Body of pancreas (tissue), 4 donors: ENCODE measurements at places on chromosomes 1 and 21.

- H3K27ac ChIP-seq = peak overlapping the region; percentile 96
- peak overlapping the region; percentile 73 for H3K4me3 ChIP-seq
- peaks cover 25% of the 10 kb centered on the region for H3K4me1 ChIP-seq
These were observed 600 bp downstream of the CLK2 start for GRCh38 chr1:155272466-155273342.

- no peak for DNase-seq
- H3K36me3 ChIP-seq = no peaks in the 10 kb centered on the region
- no peaks in the 10 kb centered on the region for H3K27me3 ChIP-seq
- no peak overlapping the region for H3K4me3 ChIP-seq
- no peak overlapping the region for H3K27ac ChIP-seq
These were observed 40.2 kb upstream of the CYP4X1 start for GRCh38 chr1:46983166-46983829.

- DNase-seq = no peak
- no peaks in the 10 kb centered on the region for H3K4me1 ChIP-seq
- no peak overlapping the region for H3K4me3 ChIP-seq
- H3K27ac ChIP-seq = no peak overlapping the region
- H3K36me3 ChIP-seq = no peaks in the 10 kb centered on the region
These were observed 120.5 kb upstream of the DAB1 start for GRCh38 chr1:57544345-57544744.

DNA sequence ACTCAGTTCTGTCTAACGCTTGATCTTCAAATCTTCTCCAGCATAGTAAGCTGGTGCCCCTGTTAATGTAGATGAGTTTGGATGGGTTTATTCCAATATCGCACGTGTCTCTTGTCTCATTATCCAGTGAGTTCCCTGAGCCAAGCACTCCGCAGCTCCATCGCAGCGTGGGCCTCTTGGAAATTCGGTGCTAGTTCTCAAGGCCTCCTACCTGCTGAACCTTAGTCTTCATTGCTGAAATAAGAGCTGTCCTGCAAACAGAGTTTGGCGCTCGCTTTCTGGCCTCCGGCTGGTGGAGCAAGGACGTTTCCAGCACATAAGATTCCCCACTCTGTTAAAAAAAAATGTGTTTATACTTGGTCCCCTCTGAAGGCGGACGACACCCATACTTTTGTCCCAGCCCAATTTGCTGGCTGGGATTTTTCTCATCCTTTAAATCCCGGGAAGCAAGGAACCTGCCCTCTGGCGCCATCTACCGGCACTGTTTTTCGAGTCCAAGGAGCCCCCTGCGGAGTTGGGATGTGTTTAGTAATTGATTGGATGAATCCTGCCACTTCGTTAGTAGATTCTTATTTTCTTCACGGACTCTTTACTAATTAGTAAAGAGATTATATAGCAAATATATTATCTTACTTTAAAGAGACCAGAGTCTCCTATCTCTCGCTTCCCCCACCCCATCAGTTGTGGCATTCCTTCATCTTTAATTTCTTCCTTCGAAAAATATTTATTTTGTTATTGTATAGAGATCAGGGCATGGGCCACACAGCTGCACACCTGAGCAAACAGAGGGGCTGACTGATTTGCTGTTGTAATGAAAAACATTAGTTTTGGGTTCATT lies 14.7 kb downstream of the JUN start:
- H3K27me3 ChIP-seq = no peaks in the 10 kb centered on the region
- H3K27ac ChIP-seq = no peak overlapping the region
- H3K4me3 ChIP-seq = no peak overlapping the region
- H3K4me1 ChIP-seq = peaks cover 20% of the 10 kb centered on the region

DNA sequence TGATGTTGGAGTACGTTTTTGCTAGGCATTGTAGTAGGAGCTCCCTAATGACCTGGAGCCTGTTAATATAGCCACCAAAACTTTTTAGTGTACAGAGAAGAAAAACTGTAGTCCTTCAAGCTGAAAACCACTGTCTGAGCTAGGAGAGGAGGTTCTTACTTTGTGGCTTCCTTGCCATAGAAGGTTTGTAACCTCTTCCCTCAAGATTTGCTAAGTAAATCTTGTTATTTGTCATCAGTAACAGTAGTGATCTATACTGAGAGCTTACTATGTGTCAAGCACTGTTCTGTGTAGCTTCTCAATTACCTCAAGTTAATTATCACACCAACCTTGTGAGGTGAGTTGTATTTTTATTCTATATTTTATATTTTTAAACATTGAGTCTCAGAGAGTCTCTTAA lies 21.2 kb upstream of the LRRC8C start:
- H3K27ac ChIP-seq = no peak overlapping the region
- H3K4me3 ChIP-seq = no peak overlapping the region
- DNase-seq = no peak

GRCh38 chr1:46724991-46725735 lies 6.2 kb upstream of the EFCAB14 start:
- H3K4me1 ChIP-seq = no peaks in the 10 kb centered on the region
- no peak overlapping the region for H3K27ac ChIP-seq
- H3K27me3 ChIP-seq = peaks cover 3% of the 10 kb centered on the region
- peak; percentile 82 for DNase-seq
- no peaks in the 10 kb centered on the region for H3K36me3 ChIP-seq
- no peak overlapping the region for H3K4me3 ChIP-seq

- H3K4me1 ChIP-seq = peaks cover 70% of the 10 kb centered on the region
- H3K27ac ChIP-seq = peak overlapping the region; percentile 44
- no peak overlapping the region for H3K4me3 ChIP-seq
- no peaks in the 10 kb centered on the region for H3K27me3 ChIP-seq
- DNase-seq = no peak
These were observed 11.2 kb downstream of the DDAH1 start for GRCh38 chr1:85453640-85454194.

GRCh38 chr1:44472620-44473525 lies 67.8 kb downstream of the RNF220 start:
- H3K27ac ChIP-seq = no peak overlapping the region
- H3K4me1 ChIP-seq = no peaks in the 10 kb centered on the region
- H3K27me3 ChIP-seq = no peaks in the 10 kb centered on the region
- no peaks in the 10 kb centered on the region for H3K36me3 ChIP-seq

DNA sequence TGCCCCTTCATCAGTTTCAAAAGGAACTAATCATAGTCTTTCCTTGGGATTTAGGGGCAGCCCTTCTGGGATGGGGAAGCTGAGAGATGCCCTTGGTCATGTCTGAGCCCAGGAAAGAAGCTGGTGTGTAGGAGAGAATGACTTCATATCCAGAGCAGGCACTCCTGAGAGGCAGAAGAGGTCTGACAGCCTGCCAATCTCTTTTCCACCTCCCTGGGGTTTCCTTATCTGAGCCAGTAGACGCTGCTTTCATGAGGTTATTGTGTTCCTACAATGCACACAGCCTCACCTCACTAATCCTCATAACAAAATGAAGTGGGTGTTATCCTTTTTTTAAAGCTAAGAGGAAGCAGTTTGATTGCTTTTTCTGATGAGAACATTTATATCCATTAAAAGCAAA lies 14.1 kb downstream of the ROR1 start:
- H3K27me3 ChIP-seq = no peaks in the 10 kb centered on the region
- no peak overlapping the region for H3K4me3 ChIP-seq
- no peak overlapping the region for H3K27ac ChIP-seq
- no peaks in the 10 kb centered on the region for H3K36me3 ChIP-seq

DNA sequence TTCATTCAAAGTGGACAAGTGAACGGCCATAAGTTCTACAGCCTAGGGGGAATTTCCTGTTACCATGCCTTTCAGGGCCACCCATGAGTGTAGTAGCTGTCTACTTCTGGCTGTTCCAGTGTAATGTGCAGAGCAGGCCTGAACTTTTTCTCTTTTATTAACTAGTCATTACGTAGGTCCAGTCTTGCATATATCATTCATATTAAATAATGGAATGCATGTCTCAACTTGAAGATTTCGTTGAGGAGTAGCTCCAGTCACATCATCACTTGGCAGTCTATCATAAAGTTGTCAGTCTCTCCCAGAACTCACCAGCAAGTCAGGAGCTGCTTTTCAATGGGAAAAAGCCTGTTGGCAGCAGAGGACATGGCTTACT lies 12.0 kb upstream of the GIPC2 start:
- DNase-seq = no peak
- no peaks in the 10 kb centered on the region for H3K36me3 ChIP-seq
- no peak overlapping the region for H3K27ac ChIP-seq
- no peak overlapping the region for H3K4me3 ChIP-seq
- peaks cover 27% of the 10 kb centered on the region for H3K4me1 ChIP-seq
- H3K27me3 ChIP-seq = no peaks in the 10 kb centered on the region

GRCh38 chr1:205137901-205138300 lies 16.1 kb upstream of the RBBP5 start:
- H3K36me3 ChIP-seq = no peaks in the 10 kb centered on the region
- no peaks in the 10 kb centered on the region for H3K27me3 ChIP-seq
- no peak overlapping the region for H3K27ac ChIP-seq
- no peak overlapping the region for H3K4me3 ChIP-seq

GRCh38 chr1:25062621-25063255 lies 132.7 kb upstream of the RUNX3 start:
- H3K27me3 ChIP-seq = no peaks in the 10 kb centered on the region
- no peaks in the 10 kb centered on the region for H3K4me1 ChIP-seq
- H3K36me3 ChIP-seq = no peaks in the 10 kb centered on the region
- no peak overlapping the region for H3K27ac ChIP-seq

- H3K4me3 ChIP-seq = no peak overlapping the region
- H3K27ac ChIP-seq = no peak overlapping the region
- H3K36me3 ChIP-seq = no peaks in the 10 kb centered on the region
- H3K4me1 ChIP-seq = peaks cover 9% of the 10 kb centered on the region
These were observed 43.5 kb upstream of the ZNF644 start for GRCh38 chr1:91065337-91065736.

DNA sequence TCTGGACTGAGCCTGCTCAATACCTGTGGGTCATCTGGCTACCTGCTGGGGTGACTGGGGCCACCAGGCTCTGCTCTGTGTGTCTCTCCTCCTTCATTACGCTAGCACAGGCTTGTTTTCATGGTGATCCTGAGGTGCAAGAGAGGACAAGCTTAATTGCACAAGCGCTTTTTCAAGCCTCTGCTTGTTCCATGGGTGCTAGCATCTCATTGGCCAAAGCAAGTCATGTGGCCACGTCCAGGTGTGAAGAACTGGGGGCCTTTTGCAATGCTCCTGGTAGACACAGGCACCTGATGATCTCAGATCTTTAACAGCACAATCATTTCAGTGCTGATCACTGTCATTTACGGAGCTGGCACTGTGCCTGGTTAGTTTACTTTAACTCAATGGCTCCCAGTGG lies 114.6 kb downstream of the KAZN start:
- no peak for DNase-seq
- no peak overlapping the region for H3K4me3 ChIP-seq
- no peak overlapping the region for H3K27ac ChIP-seq
- no peaks in the 10 kb centered on the region for H3K36me3 ChIP-seq
- no peaks in the 10 kb centered on the region for H3K4me1 ChIP-seq
- no peaks in the 10 kb centered on the region for H3K27me3 ChIP-seq

DNA sequence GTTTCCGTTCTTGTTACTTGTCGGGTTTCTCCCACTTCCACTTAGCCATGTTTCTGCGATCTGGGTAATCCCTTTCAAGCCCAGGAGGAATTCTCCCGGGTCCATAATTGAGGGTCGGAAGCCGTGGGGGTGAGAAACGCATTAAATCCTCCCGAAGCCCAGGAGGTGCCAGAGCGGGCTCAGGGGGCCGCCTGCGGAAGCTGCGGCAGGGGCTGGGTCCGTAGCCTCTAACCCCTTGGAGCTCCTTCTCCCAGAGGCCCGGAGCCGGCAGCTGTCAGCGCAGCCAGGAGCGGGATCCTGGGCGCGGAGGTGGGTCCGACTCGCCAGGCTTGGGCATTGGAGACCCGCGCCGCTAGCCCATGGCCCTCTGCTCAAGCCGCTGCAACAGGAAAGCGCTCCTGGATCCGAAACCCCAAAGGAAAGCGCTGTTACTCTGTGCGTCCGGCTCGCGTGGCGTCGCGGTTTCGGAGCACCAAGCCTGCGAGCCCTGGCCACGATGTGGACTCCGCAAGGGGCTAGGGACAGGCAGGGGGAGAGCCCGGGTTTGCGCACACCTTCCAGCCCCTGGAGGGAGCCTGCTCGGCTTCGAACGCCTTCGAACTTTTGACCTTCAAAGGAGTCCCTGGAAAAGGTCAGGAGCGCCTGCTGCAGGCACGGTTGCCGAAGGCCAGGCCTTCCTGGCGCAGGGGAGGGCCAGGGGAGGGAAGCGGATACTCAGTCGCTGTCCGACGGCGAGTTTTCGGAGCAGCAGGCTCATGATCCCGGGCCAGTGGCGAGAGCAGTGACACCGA lies 1.7 kb upstream of the SIM2 start:
- no peak overlapping the region for H3K4me3 ChIP-seq
- DNase-seq = no peak
- H3K27ac ChIP-seq = no peak overlapping the region
- no peaks in the 10 kb centered on the region for H3K36me3 ChIP-seq
